ENCODE measurements at places on chromosomes 1 and 21. TPM values are rescaled to one million over a fixed set of nuclear protein-coding genes. Genes with fewer than 3 reads are reported as not detected.
A peak's percentile ranks its signal among the peaks of the same experiment; 100 is the strongest.

The COP1 gene
- total RNA-seq, result 57.6 TPM

The RHBDL2 gene
- 2.2 TPM for total RNA-seq

The SLAMF8 gene
- total RNA-seq, result 0.20 TPM

The PLA2G4A gene
- total RNA-seq, result 24.3 TPM

The NUDT17 gene
- 2.5 TPM for total RNA-seq

The TMEM167B gene
- total RNA-seq, result 31.9 TPM

The TNNT2 gene
- total RNA-seq, result 9.7 TPM

DNA sequence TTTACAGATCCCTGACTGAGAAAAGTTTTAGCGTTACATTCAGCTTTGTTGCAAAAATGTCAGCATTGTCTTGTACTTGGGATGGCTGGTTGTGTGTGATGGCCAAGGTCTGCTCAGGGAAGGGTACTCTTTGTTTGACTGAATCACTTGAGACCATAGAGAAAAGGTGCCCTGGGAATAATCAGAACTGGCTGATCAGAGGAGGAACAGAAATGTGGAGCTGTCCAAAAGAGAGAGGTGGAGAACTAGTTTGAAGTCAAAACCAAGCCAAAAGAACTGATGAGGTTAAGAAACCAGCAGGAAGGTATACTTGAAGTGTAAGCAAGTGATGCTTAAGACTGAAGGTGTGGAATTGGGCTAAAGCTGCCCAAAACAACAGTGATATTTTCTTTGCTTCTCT is 107.6 kb upstream of the LYPLAL1 start:
- no peak for DNase-seq

DNA sequence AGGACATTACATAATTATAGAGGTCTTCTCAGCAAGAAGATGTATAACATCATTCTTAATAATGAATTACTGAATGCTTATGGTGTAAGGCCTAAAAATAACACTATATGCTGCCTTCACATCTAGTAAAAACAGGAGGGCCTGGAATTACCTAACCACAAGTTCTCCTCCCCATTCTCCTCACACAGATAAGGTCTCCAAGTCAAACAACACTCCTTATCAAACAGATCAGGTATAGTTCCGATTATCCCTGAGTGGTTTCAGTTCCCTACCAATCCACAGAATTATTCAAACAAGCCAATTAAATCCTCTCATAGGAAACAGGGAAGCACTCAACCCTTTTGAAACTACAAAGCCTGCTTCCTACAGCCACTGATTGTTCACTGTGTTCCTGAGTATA is 4.0 kb upstream of the AGBL4 start:
- DNase-seq, result no peak

- peak; percentile 6 for DNase-seq
Observed at GRCh38 chr1:244273845-244274619, 177.7 kb downstream of the ADSS2 start.

- no peak for DNase-seq
Observed at GRCh38 chr21:41766883-41767605, at the start of gene RIPK4. RIPK4 (minus strand) TSS chr21:41767052; CDS start chr21:41767041, 11 bp downstream.

DNA sequence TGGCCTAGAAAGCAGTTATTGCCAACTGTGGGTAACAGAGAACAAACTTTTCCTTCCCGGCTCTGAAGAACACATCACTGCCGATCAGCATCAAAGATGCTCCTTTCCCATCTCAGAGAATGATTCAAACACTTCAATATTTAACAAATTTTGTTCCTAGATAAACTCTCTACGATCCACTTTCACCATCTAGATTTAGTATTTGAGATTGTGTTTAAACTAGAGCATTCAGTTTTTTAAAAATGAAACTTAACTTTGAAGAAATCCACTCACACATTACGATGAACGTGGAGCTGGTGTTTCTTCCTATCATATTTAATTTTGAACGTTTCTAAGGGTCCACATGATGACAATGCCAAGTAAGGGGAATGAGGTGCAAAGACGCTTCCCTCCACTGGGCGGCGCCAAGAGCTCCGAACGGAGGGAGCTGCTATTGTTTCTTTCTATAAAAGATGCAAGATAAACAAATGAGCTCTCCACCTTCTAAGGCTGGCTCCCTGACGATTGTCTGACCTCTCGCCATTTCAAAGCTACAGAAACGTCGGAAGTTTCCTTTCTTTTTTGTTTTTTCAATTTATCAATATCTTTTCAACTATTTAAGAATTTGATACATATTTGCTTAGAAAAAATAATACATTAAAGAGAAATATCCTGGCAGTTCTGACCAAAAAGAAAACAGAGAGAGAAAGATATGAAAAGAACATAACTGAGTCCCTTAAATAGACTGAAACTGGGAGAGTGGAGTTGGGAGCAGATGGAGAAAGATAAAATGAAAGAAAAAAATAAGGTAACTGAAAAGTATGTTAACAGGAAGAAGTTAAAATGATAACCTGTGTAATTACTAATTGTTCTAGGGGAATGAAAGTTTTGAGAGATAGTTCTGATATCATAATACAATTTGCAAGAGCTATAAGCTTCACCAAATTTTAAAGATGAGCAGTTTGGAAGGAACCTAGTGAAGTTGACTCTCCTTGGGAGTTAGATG is 4.4 kb upstream of the BARHL2 start:
- peak; percentile 27 for DNase-seq

DNA sequence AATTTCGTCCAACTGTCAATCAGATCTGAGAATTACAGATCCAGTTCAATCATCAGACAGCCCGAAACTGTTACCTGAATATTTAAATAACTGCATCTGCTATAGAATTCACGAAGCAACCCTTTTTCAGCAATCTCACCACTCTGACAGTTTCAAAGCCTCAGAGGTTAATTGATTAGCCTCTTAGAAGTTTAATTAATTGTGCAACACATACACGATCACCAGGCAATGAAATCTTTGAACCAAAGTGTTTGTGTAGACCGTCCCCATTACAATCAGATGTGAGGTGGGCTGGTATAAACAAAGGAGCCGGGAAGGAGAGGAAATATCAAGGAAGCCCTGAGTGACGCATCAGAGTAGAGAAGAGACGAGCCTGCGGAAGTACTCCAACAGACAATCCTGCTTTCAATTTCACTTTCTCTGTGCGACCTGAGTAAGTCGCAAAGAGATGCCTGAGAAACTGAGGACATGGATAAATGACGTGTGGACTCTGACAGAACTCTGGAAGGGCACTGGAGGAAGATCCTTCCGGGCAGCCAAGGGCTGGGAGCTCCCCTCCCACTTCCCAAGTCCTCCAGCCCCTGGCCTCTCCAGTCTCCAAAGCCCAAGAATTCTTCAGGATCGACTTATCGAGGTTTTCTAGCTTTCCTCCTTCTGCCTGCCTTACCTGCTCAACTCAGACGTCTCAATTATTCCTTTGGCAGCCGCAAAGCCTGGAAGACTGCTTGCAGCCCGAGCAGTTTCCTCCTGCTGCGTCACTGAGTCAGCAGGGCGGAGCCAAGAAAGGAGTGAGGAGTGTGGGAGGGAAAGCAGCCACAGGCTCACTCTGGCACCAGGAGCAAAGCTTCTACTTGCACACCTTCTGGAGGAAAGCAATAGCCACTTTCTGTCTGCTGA is at the start of gene RNASEL:
RNASEL (minus strand) TSS at position 757 of the 897 bp plus-strand sequence. CDS start 2,450 bp downstream, outside the sequence.
- peak; percentile 66 for DNase-seq

DNA sequence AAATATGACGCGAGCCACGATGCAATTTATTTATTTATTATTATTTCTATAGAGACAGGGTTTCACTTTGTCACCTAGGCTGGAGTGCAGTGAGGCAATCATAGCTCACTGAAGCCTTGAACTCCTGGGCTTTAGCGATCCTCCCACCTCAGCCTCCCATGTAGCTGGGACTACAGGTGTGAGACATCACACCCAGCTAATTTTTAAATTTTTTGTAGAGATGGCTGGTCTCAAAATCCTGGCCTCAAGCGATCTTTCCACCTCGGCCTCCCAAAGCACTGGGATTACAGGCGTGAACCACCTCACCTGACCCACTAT is 63.6 kb downstream of the IRF2BP2 start:
- no peak for DNase-seq

- no peak for DNase-seq
Observed at GRCh38 chr1:149848340-149849110, 50.8 kb upstream of the BOLA1 start.

DNA sequence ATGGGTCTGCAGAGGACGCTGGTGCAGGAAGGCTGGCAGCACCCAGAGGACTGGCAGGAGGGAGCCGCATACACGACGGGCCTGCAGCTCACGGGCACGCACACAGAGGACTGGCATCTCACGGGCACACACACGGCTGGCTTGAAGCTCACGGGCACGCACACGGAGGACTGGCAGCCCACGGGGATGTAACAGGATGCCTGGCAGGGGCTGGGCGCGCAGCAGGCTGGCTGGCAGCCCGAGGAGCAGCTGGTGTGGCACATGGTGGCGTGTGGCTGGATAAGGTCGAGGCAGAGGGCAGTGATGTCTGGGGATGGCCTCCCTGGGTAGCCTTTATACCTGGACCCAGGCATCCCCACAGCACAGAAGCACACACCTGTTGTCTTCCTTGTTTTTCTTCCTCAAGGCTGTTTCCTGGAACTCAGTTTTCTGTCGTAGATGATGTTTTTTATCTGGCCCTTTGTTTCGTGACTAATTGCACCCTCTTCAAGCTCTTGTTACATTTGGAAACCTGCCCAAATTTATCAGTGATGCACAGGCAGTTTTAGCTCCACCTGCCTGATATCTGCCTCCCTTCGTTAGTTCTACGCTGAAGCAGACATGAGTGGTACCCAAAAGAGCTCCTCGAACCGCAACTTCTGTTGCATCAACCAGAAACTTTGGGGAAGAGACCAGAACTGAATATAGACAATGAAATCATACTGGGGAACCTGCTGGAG is at the start of gene KRTAP12-1:
KRTAP12-1 (minus strand) TSS at position 303 of the 719 bp plus-strand sequence; CDS start at position 263, 40 bp downstream.
- DNase-seq, result no peak

- no peak for DNase-seq
Observed at GRCh38 chr21:38188037-38188436, 68.8 kb upstream of the KCNJ15 start.

DNA sequence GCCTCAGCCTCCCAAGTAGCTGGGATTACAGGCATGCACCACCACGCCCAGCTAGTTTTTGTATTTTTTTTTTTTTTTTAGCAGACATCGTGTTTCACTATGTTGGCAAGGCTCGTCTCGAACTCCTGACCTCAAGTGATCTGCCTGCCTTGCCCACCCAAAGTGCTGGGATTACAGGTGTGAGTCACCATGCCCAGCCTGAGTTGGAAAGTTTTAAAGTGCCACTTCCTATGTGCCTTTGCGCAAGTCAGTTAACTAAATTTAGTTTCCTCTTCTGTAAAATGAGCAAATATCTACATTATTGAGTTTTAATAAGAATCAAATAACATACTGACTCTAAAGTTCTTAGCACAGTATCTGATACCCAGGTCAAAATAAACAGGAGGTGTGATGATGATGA is 12.4 kb downstream of the SLC19A2 start:
- DNase-seq, result no peak

DNA sequence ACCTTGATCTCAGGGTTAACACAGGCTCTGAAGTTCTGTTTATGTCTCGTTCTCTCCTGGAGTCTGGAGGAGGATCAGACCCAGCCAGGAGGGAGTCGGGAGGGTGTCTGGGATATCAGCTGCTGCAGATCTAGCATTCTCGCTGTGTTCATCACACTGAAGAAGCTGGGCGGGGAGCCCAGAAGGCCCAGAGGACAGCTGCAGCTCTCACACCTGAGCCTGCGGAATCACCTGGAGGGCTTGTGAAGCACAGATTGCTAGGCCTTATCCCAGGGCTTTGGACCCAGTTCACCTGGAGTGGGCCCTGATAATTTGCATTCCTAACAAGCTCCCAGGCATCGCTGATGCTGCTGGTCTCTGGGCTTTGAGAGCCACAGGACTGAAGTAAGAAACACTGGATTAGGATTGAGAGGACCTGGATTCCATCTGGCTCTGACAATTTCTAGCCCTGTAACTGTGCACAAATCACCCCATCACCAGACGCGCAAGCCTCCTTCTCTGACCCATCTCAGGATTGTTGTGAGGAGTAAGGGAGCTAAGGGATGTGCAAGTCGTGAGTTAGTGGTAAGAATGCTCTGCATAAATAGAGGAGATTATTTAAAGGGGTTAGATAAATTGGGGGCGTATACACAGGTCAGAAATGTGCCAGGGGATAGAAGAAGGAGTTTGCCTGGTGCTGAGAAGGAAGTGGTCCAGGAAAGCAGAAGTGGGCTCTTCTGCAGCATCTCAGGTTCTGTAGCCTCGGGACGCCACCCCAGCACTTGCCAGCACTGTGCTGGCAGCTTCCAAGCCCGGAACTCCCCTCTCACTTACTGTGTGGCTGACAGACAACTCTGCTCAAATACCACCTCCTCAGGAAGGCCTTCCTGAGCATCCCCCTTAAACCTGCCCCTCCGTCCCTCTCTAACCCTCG is 19.1 kb downstream of the ABCA4 start:
- no peak for DNase-seq

DNA sequence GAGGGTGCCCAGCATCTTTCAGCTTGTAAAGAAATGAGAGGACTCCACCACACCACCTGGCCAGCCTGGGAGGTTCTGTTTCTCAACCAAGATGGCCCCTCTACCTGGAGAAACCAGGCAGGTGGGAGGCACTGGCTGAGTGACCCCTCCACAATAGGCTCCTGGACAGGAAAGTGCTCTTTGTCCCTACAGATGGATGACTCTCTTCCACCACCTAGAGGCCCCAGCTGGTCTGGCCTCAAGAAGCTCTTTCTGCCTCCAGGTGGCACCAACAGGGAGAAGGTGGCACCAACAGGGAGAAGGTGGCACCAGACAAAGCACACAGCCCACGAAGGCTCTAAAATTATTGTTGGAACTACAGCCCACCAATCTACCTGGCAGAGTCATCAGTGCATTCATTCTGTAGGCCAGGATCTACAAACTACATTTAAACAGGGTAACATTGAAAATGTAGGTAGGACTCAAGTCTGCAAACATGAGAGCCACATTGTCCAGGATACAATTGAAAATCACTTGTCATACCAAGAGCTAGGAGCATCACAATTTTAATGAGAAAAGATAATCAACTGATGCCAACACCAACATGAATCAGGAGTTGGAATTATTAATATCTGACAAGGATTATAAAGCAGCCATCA is 14.4 kb downstream of the TMPRSS3 start:
- no peak for DNase-seq

DNA sequence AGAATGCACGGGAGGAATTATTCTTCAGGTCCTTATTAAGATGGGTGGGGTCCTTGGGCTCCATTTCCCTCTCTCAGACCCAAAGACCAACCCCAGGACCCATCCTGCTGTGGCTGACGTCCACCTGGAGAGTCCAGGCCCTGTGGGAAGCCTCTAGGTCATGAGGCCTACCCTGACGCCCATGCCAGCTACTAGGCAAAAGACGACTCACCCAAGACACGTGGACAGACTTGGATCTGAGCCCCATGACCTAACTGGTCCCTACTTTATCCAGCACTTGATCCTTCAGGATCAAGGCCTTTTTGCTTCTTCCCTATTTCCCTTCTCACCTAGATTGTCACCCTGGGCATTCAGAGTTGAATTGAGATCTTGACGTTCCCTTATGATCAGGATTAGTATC is 56.0 kb upstream of the CASZ1 start:
- no peak for DNase-seq

- no peak for DNase-seq
Observed at GRCh38 chr1:59669752-59670312, 144.9 kb upstream of the HOOK1 start.

Data from skin of body (tissue), 3 donors.